Effector memory CD8-positive, alpha-beta T cell (primary cell): ENCODE measurements at places on chromosomes 5 and 9.

DNA sequence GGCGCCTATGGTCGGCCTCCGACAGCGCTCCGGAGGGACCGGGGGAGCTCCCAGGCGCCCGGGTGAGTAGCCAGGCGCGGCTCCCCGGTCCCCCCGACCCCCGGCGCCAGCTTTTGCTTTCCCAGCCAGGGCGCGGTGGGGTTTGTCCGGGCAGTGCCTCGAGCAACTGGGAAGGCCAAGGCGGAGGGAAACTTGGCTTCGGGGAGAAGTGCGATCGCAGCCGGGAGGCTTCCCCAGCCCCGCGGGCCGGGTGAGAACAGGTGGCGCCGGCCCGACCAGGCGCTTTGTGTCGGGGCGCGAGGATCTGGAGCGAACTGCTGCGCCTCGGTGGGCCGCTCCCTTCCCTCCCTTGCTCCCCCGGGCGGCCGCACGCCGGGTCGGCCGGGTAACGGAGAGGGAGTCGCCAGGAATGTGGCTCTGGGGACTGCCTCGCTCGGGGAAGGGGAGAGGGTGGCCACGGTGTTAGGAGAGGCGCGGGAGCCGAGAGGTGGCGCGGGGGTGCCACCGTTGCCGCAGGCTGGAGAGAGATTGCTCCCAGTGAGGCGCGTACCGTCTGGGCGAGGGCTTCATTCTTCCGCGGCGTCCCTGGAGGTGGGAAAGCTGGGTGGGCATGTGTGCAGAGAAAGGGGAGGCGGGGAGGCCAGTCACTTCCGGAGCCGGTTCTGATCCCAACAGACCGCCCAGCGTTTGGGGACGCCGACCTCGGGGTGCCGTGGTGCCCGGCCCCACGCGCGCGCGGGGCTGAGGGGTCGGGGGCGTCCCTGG lies 561 bp downstream of the DAPK1 start:
- DNase-seq: no peak

DNA sequence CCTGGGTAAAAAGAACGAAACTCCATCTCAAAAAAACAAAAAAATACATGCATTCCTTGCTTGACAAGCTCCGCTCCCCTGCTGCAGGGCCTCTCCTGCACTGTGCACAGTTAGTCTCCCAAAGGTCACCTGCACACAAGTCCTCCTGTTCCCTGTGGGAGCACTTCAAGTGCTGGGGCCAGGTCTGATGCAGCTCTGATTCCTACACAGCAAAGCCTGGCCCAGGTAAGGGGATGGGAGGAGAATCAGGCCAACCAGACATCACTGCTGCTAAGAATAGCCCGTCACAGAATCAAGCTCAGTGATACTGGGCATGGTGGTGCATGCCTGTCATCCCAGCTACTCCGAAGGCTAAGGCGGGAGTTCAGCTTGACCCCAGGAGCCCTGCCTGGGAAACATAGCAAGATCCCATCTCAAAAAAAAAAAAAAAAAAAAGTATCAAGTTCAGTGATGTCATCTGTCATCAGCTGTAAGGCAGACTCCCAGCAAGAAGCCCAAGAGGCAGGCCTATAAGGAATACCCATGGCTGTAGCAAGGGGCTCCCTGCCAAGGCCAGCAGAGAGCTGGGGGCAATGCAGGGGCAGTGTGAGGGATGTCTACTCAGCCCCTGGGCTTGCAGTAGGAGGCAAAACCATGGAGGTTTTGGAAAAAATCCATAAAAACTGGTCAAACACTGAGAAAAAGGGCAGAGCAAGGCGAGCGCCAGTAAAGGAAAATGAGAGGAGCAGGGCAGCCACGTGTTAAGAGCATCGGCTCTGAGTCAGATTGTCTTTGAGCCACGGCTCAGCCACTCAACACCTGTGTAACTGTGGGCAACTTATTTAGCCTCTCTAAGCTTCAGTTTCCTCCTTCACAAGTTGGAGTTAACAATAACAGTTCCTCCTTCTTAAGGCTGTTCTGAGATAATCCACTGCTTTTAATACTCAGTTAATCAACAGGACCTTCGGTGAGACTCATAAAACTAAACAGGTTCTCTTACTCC lies 3.2 kb downstream of the TPM2 start:
- no peak for DNase-seq

- no peak for DNase-seq
Observed at GRCh38 chr9:104091708-104092107, 2.4 kb upstream of the SMC2 start.

- no peak for DNase-seq
Observed at GRCh38 chr5:1383344-1383743, 38.4 kb upstream of the CLPTM1L start.

- no peak for DNase-seq
Observed at GRCh38 chr5:175353926-175354325, 90.1 kb downstream of the DRD1 start.

- DNase-seq: no peak
Observed at GRCh38 chr9:114061292-114061691, 16.8 kb downstream of the AMBP start.

- no peak for DNase-seq
Observed at GRCh38 chr5:35785601-35786085, 71.0 kb upstream of the IL7R start.

- no peak for DNase-seq
Observed at GRCh38 chr5:159878988-159879471, 37.3 kb upstream of the ADRA1B start.

GRCh38 chr5:149320791-149321330 lies 24.4 kb upstream of the GRPEL2 start:
- DNase-seq: no peak

DNA sequence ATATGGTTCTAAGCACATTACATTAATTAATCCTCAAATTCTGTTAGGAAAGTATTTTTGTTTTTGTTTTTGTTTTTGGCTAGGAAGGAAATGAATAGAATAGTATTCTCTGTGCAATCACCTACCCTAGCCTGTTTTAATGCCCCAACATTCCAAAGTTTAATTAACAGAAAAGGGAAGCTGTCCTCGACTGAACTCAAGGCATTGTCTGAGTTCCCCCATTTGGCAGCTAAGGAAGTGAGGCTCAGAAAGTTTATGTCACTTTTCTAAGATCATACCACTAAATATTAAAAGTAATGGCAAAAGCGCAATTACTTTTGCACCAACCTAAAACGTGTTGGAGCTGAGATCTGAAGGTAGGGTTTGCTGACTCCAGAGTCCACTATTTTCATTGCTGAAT lies 59.8 kb downstream of the FGF1 start:
- no peak for DNase-seq

DNA sequence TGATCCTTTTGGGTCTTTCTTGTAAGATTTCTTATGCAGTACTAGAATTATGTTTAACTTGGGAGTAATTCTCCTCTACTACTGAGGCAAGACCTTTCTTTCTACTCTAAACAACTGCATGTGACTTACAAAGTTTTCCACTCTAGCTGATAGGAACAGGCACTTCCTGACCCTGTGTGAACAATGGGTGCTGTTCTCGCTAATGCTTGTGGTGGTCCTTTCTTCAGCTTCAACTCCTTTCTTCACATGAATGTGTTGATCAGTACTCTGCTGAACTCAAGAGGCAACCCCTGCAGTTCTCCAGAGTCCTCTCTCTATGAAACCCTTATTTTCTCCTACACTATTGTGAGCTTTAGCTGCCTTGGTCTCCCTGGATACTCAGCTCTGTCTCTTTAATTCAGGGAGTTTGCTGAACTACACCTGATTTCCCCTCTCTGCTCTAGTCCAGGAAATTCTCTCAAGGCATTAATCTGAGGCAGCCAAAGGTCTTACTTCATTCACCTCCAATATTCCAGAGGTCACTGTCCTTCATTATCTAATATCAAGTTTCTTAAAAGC lies 484.6 kb upstream of the PIK3R1 start:
- no peak for DNase-seq

DNA sequence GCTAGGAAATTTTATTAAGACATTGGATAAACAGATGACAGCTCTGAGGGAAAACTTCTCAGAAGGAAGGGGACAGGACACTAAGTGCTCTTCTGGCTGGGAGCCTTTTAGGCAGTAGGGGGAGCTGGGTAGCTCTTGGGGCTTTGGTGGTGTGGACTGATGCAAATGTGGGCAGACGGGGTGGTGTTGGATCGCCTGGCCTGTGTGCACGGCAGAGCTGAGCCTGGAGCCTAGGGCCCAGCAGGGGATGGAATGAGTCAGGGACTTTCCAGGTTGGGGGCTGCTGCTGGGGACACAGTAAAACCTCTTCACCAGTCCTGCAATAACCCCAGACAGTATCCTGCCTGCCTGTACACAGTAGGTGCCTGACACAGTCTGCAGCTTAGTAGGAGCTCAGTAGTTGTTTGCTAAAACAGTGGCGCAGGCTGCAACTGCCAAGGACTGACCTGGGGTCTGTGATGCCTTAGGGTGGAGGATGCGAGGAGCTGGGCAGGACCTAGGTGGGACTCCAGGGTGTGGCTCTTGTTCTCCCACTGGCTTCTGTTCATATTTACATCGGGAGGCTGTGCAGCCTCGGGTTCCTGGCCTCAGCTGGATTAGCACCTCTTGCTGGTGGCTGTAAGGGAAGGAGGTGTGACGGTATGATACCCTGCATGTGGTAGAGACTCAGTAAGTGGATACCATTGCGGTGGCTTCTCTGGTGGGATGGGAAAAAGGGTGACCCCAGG lies 83.8 kb downstream of the DAB2IP start:
- DNase-seq: no peak

DNA sequence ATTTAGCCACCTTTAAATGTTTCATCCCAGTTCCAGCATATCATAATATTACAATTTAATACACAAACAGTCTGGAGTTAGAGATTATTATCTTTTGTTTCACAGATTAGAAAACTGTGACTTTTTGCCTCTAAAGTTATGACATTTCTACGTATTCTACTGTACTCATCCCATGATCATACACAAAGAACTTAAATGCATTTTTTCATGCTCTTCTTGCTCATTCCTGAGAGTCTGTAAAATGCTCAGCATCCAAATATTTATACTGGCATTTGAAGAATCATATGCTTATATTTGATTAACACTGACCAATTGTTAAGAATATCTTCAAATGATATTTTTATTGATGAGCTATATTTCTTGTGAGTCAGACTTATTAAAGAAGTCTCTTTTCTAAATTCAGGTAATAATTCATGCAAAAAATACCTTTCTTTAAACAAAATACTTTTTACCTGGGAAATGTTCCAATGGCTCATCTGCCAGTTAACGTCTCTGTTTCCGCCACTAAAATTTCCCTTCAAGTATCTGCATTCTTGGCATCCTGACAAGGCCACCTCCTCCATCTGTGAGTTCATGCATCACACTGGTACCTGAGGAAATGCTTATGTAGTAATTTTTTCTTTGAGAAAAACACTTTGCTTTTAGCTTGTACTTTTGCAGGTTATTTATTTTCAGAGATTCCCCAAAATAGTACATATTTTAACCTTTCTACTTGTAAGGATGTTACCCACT lies 139.6 kb upstream of the RASA1 start:
- no peak for DNase-seq

DNA sequence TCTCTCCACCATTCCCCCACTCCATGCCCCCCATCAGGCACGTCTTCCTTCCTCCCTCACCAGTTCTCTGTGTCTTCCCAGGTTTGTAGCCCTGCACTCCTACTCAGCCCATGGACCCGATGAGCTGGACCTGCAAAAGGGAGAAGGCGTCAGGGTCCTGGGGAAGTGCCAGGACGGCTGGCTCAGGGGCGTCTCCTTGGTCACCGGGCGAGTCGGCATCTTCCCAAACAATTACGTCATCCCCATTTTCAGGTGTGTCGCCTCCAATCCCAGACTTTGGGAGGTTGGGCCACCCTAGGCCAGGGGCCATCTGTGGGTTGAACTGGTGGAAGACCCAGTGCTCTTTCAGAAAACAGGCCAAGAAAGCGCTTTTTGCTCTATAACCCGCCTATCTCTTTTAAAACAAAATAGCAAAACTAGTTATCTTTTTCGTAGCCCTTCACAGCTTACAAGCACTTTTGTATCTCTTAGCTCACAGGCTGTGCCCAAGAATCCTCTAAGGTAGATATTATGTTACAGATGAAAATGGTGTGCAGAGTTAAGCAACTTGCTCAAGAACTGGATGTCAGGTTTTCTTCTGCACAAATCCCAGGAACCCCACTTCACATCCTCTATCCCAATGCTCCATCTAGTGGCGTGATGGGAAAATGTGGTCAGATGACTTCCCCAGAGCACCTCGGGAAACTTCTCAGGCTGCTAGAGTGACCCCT lies 56.2 kb downstream of the PLAC8L1 start:
- DNase-seq: no peak

- DNase-seq: no peak
Observed at GRCh38 chr5:142630927-142631539, 54.9 kb downstream of the FGF1 start.

GRCh38 chr5:170697031-170697430 lies 86.5 kb upstream of the GABRP start:
- DNase-seq: no peak

- no peak for DNase-seq
Observed at GRCh38 chr9:125538092-125538473, 168.9 kb downstream of the MAPKAP1 start.
